ENCODE measurements at places on chromosomes 5 and 9.

GRCh38 chr5:107858324-107858723, 187.6 kb upstream of the EFNA5 start:
- DNase-seq = no peak

- no peak for DNase-seq
These were observed 19.4 kb upstream of the FABP6 start for GRCh38 chr5:160209917-160210316.

DNA sequence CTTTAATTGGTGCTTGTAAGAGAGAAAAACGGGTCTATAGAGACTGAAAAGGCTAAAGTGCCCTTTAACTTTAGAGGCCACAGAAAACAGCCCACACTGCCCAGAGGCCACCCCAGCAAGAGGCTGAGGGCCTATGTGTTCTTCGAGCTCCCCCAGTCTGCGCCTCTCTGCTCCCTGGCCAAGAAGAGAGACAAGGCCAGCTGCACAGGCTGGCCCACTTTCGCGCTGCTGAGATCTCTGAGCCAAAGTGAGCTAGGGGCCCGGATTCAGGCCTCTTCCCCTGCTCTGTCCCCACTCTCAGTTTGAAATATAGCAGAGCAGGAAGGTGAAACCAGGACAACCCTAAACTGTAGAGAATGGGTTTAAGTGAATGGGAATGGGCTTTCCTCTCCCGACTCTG, 132.0 kb upstream of the TRIM32 start:
- no peak for DNase-seq

GRCh38 chr9:104025104-104025503, 69.0 kb upstream of the SMC2 start:
- DNase-seq = no peak

DNA sequence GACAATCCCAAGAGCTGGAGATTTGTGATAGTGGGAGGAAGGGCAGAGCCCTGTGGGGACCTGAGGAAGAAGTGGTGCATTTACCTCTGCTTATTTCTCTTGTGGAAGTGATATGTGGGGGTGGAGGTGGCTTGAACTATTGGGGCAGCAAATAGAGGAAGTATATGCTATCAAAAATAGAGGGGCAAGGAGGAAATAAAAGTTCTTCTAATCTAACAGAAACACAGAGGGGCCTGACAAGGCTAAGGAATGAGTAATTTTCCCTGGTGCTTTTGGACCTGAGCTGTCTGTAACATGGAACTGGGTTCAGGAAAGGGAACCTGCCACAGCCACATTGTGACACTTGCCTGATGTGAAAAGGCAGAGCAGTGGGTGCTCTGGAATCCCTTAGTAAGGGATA, 378.6 kb upstream of the KLF4 start:
- no peak for DNase-seq

DNA sequence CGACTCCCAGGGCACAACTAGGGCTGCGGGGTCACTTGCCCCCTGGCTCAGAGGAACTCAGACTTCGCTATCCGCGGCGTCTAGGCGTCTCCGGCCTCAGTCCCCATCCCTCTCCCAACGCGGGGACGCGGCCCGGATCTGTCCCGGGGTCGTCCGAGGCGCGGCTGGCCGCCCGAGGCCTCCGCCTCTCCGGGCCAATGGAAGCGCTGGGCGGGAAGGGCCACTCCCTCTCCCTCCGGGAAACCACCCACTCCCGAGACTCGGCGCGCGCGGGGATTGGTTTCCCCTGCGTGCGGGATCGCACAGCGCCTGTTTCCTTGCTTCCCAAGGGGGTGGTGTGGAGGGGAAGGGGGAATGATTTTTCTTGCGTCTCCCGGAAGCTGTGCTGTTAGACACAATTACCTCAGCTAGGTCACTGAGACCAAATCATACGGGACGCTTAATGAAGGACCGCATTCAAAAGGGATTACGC, 38.3 kb downstream of the NR2F1 start:
- no peak for DNase-seq

GRCh38 chr9:121307976-121308375, 40.0 kb downstream of the GSN start:
- DNase-seq = no peak

- no peak for DNase-seq
These were observed 678 bp downstream of the PLPP7 start for GRCh38 chr9:131290036-131290766.

- no peak for DNase-seq
These were observed 90.0 kb upstream of the CTSL start for GRCh38 chr9:87635656-87636501.

GRCh38 chr5:36323926-36324781, 22.5 kb upstream of the RANBP3L start:
- no peak for DNase-seq

DNA sequence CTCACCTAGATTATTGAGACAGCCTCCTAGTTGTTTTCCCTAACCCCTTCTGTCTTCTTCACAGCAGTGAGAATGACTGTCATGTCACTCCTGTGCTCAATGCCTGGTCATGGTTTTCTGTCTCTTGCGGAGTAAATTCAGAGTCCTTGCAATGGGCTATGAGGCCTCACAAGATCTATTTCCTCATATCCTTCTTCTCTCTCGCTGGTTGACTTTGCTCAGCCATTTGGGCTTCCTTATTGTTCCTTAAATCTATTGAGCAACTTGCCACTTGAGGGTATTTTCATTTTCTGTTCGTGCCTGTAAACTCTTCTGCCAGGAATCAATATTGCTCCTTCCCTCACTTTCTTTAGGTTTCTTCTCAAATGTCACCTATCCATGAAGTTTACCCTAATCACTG, 9.0 kb downstream of the PPP3R2 start:
- DNase-seq = no peak

GRCh38 chr5:135462304-135462703, 10.2 kb upstream of the TIFAB start:
- DNase-seq = peak; percentile 23

GRCh38 chr9:16591092-16591491, 279.4 kb downstream of the BNC2 start:
- no peak for DNase-seq

GRCh38 chr5:108675736-108676135, 72.0 kb upstream of the FER start:
- no peak for DNase-seq

GRCh38 chr9:4667681-4668080, 1.4 kb upstream of the SPATA6L start:
- DNase-seq = no peak

DNA sequence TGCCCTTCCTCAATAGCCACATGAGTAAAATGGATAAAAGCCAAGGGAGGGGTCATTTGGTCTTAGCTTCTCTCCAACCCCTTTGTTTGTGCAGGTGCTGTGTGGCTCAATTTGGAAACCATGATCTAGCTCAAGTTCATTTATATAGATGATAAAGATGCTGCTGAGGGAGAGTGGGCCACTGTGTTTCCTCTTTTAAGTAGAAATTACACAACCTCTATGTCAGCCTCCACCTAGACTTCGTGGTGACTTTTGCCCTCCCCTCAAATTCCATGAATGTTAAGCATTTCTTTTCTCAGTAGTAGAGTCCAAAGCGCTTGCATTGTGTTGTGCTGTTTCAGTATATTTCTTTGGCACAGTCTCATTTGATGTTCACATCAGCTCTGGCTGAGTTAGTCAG, 241.4 kb downstream of the ARHGAP26 start:
- no peak for DNase-seq

- DNase-seq = no peak
These were observed 246.9 kb upstream of the ZNF462 start for GRCh38 chr9:106616026-106616425.

- DNase-seq = no peak
These were observed 3.4 kb downstream of the ADGRD2 start for GRCh38 chr9:124453586-124454191.

All from stimulated activated CD4-positive, alpha-beta T cell treated with anti-CD3 and anti-CD28 coated beads, Interleukin-4, amount 100 ng/mL, for 4 hours (primary cell).